Esophagus squamous epithelium (tissue), 5 donors: ENCODE measurements at places on chromosomes 7 and 10.

DNA sequence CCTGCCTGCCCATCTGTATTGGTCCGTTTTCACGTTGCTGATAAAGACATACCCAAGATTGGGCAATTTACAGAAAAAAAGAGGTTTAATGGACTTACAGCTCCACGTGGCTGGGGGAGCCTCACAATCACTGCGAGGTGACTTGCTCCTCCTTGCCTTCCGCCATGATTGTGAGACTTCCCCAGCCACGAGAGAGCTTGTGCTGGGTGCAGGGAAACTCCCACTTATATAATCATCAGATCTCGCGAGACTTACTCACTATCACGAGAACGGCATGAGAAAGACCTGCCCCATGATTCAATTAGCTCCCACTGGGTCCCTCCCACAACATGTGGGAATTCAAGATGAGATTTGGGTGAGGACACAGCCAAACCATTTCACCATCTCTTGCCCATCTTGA lies 111.8 kb downstream of the MYL10 start:
- DNase-seq: no peak

GRCh38 chr10:62694537-62695126 lies 109.9 kb upstream of the ADO start:
- no peak for DNase-seq

- no peak for DNase-seq
Observed at GRCh38 chr10:17219024-17219423, 9.0 kb upstream of the VIM start.

- no peak for DNase-seq
Observed at GRCh38 chr10:74419958-74420375, 268.9 kb downstream of the ADK start.

DNA sequence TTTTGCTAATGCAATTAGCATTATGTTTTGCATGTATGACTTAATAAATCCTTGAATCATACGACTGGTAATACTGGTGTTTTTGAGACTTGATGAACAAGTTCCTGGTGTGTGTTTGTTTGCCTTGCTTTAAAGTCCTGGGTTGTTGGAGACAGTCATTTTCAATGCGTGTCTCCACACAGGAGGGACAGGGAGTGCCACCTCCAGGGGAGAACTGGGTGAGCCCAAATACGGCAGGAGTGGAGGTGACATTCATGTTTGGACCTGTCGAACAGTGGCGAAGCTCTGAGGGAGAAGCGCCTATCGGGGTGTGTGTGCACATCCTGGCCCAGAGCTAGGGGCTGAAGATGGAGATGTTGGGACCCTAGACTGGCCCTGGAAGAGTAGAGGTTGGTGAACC lies 43.8 kb downstream of the DAGLB start:
- no peak for DNase-seq

GRCh38 chr7:127638197-127638596 lies 13.8 kb upstream of the SND1 start:
- DNase-seq: no peak

DNA sequence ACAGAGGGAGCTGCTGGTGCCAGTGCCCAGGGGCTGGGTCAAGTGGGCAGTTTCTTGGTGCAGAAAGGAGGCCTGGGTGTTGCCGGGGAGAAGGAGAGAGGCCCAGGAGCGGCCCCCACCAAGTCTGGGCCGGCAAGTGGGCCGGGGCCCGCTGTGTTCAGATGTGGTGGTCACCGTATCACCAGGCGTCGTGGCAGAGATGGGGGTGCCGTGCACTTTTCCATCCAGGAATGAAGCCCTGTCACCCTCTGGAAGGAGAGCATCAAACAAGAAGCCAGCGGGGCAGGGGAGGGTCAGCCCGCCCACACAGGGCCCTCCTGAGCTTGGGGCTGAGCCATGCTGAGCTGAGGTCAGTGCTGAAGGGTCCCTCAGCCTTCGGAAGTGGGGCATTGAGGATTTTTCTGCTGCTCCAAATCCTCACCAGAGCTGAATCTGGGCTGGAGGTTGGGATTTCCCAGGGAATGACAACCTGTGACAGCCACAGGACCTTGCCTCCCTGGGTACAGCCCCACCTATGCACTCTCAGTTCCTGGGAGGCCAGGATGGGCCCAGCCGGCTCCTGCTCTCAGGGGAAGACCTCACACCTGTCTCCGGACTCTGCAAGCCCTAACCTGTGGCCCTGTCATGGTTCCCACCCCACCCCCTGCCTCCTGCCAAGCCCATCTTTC lies 27.9 kb upstream of the INPP5A start:
- no peak for DNase-seq

DNA sequence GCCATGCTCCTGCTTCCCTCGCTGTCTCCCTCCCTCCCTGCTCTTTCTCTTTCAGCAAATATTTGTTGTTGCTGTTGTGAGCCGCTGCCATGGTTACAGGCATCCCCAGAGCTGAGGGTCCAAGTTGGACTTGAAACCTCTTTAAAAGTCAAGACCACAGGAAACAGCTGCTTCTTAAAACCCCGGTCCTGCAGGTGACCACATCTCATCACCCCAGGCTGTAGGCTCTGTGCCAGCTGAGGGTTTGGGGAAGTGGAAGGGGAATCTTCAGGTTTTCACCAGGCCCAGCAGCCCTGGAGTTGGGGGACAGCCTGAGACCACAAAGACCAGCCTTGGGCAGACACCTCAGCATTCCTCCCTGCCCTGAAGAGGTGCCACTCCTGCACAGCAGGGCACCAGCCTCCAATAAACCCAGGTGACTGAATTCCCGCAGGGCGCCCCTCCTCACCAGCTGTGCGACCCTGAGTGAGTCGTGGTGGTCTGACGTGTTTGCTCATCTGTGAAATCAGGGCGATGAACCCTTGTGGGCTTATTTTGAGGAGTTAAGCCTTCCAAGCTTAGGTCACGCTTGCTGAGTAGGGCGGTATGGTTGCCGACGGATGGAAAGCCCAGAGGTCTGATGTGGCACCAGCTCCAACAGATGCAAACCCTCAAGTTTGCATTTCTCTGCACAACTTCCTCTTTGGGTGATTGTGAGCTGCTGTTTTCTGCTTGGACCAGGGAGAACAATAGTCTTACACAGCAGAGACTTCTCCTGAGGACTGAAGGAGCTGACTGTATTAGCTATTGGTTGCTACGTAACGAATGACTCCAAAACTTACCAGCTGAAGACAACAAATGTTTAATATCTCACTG lies 24.8 kb downstream of the NPTX2 start:
- DNase-seq: no peak

DNA sequence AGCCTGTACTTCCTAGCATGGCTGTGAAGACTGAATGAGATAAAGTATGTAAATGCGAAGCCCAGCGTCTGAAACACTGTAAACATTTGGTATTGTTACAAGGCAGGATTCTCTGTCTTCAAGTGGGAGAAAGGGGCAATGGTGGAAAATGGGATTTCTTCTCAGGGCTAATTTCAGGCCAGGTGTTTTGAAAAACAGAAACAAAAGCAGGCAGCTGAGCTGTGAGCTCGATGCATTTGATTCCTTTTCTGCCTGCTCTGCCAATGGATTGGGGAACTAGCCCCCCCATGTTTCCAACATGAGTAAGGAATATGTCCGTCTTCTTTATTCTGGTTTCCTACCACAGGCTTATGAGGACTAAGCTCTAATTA lies 732.1 kb upstream of the AUTS2 start:
- DNase-seq: no peak

- DNase-seq: no peak
Observed at GRCh38 chr7:68267486-68267885, 1270.9 kb downstream of the TYW1 start.
